ENCODE measurements at places on chromosomes 6 and 20.
A peak's percentile ranks its signal among the peaks of the same experiment; 100 is the strongest.

GRCh38 chr6:20463396-20463795 lies 61.7 kb downstream of the E2F3 start:
- no peak for DNase-seq

- DNase-seq = no peak
These were observed 30.7 kb downstream of the CYP21A2 start for GRCh38 chr6:32068867-32069266.

GRCh38 chr6:144027932-144028587 lies 20.0 kb upstream of the PLAGL1 start:
- DNase-seq = peak; percentile 35

GRCh38 chr6:110128418-110128817 lies 51.1 kb downstream of the WASF1 start:
- DNase-seq = no peak

DNA sequence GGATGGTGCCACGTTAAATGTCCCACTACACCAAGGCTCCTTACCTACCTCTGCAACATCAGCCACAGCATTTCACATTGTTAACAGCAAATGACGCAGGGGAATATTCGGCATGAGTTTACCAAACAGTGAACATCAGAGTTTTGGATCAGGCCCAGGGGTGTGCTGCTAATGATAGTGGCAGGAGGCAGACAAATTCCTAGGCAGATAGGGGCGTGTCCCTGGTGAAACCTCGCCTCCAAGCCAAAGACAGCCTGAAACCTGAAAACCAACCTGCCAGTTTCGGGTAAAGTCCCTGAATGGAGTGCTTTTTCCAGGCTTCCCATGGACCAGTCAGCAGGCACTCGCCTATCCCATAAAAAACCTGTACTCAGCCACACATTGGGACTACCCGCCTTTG lies 133.6 kb downstream of the SH3BGRL2 start:
- DNase-seq = no peak

DNA sequence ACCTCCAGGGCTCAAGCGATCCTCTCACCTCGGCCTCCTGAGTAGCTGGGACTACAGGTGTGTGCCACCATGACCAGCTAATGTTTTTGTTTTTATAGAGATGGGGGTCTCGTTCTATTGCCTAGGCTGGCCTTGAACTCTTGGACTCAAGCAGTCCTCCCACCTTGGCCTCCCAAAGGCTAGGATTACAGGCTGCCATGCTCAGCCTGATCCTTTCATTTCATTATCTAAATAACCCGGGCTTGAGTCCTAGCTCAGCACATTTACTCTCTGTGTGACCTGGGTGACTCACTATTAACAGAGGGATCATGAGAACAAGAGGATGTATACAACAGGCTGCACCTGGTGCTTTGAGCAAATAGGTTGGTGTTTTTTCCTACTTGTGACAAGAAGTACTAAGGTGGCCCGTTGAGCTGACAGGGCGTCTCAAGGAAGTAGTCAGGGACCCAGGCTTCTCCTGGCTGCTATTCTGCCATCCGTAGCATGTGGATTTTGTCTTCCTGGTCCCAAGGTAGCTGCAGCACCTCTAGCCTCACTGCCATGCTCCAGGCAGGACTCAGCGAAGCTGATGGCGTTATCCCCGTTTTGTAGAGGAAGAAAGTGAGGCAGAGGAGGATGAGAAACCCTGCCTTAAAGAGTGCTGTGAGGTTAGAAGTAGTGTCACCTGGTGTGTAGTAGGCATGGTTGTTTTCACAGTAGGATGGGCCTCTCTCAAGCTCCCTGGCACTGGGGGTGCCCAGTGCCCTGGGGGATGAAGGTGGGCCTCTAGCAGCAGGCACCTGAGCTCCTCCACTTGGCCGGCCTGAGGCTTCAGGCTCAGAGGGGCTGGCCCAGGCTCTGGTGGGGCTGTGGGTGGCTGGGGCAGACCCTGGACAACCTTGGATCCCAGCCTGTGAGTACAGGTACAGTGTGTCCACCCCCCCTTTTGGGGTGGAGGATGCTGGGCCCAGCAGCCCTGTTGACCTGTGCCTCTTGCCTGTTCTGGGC lies 62.4 kb downstream of the ADNP start:
- DNase-seq = no peak

DNA sequence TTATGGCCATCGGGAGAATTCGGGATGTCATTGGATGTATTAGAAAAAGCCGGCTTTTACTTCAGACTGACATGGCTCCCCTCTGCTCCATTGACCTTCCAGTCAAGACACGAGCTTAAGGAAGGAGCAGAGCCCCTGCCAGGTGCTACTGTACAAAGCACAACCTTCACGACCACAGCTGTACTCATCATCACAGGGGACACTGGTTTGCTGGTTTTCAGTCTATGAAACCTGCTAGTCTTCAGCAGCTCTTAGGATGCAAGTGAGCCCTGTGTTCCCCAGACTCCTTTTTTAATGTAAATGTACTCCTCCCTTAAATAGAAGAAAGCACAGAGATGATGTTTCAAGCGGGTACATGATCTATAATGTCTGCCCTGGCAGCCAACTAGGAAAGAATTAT lies 1.9 kb upstream of the TRAPPC3L start:
- no peak for DNase-seq

- DNase-seq = peak; percentile 57
These were observed 455.7 kb downstream of the CD83 start for GRCh38 chr6:14573267-14573666.

- no peak for DNase-seq
These were observed 6.7 kb downstream of the PTGIS start for GRCh38 chr20:49561256-49561655.

DNA sequence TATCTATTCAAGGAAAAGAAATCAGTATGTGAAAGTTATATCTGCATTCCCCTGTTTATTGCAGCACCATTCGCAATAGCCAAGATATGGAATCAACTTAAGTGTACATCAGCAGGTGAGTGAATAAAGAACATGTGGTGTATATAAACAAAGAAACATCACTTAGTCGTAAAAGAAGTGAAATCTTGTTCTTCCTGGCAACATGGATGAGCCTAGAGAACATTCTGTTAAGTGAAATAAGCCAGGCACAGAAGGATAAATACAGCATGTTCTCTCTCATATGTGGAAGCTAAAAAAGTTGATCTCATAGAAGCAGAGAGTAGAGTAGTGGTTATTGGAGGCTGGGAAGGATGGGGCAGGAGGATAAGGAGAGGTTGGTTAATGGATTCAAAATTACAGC lies 287.9 kb upstream of the FERMT1 start:
- peak; percentile 23 for DNase-seq

- DNase-seq = no peak
These were observed 25.5 kb upstream of the ASXL1 start for GRCh38 chr20:32332614-32333013.

- no peak for DNase-seq
These were observed 183.4 kb downstream of the ERMARD start for GRCh38 chr6:169934699-169935347.

DNA sequence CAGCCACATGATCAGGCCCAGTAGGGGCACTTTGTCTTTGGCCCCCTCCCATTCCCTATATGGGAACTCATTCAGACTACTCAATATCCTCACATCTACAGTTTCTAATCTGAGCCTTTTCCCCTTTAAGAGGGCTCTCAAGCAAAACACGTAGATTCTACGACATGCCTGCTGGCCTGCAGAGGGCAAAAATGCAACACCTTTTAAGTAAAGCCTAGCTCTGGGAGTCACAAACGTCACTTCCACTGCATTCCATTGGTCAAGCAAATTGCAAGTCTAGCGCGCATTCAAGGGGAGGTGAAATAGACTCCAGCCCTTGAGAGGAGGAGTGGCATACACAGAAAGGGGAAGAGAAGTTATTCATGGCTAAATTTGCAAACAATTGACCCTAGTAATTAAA lies 70.6 kb downstream of the CDC40 start:
- DNase-seq = no peak

- DNase-seq = no peak
These were observed 155.4 kb upstream of the KCNQ5 start for GRCh38 chr6:72466471-72466870.

DNA sequence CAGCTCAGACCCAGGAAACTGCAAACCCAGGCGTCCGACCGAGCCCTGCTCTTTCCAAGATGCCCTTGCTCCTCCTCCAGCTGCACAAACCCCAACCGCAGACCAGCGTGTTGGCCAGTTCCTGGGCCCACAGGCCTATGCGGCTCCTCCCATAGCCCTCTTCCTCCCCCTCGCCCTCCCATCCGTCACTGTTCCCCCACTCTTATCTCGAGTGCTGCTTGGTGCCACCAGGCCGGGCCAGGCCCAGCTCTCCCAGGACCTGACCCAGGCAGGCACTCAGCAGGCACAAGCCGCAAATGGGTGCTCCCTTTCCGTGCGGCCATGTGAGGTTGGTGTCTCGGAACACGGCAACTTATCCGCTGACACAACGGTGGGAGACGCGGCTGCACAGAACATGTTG lies 28.6 kb downstream of the ADRM1 start:
- DNase-seq = no peak

DNA sequence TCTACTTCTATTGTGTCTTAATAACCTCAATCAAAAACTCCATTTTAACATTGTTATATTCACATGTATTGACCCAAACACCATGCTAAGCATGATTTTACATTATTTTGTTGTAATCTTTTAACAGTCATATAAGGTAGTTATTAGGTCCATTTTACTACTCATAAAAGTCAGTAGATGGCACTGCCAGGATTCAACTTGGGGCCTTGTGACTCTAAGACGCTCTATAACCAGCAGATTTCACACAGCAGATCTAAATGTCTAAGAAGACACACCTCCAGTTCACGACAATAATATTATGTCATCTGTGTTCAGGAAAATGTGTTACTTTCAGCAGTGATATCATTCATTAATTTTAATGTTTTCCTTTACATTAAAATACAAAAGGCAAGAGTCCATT lies 88.0 kb downstream of the FRK start:
- DNase-seq = no peak

GRCh38 chr20:50582092-50582491 lies 71.9 kb downstream of the PTPN1 start:
- DNase-seq = no peak

GRCh38 chr6:87837444-87837843 lies 135.4 kb upstream of the AKIRIN2 start:
- DNase-seq = no peak

- DNase-seq = no peak
These were observed 17.4 kb upstream of the BMP7 start for GRCh38 chr20:57283860-57284259.

DNA sequence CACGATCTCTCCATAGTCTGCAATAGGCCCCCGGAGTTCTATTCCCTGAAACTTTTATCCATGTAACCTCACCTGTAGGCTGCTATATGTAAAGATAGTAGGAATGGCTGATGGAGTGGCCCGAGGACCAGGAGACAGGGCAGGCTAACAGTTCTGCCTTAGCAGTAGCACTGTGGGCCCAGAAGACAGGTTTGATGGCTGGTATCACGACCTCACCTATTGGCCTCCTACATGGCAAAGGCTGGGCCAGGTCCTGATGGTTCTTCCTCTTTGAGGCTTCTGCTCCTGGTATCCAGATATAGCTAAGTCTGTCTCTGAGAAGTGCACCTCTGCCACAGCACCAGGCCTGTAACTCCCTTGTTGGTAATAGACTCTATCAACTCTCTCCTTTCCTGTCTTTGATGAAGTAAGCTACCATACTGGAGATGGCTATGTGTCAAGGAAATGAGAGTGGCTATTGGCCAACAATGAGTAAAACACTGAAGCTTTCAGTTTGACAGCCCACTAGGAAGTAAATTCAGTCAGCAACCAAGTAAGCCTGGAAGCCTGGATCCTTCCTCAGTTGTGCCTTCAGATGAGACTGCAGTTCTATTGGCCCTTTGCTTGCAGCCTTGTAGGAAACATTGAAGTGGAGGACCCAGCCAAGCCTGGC lies 5.7 kb downstream of the SPEF1 start:
- no peak for DNase-seq

- no peak for DNase-seq
These were observed 146.9 kb downstream of the FUT9 start for GRCh38 chr6:96162711-96163120.

- no peak for DNase-seq
These were observed 40.8 kb upstream of the ATXN1 start for GRCh38 chr6:16802071-16802470.

DNA sequence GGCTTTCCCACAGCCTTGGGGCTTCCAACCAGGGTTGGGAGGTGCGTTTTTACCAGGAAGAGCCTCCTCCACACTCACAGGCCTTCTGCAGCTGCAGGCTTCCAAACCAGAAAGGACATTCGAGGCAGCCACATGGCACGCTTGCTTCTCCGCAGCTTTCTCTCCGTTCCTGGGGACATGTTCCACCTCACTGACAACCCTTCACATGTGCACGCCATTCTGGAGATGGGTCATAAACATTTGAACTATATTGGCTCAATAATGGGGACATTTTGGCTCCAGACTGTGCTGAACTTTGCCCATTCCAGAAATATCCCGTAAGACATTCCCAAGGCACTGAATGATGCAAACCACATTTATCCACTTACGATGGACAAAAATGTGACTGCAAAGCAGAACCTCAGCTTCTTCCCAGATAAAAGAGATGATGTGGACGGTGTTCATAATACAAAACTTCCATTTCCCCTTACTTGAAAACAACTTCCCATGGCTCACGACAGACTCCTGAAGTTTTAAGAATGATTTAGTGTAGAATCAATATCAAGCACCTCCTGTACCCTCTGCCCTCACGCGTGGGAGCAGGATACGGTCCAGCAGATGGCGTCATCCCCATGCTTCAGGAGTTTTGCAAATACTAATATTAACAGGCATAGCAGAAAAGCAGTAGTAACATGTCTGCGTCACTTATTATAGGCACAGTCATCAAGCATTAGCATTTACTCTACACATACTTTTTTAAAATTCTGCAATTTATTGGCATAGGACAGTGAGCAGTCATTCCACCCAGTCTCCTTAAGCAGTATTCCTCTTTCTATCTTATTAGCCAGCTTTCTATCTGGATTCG lies 25.4 kb upstream of the FOXF2 start:
- DNase-seq = no peak

DNA sequence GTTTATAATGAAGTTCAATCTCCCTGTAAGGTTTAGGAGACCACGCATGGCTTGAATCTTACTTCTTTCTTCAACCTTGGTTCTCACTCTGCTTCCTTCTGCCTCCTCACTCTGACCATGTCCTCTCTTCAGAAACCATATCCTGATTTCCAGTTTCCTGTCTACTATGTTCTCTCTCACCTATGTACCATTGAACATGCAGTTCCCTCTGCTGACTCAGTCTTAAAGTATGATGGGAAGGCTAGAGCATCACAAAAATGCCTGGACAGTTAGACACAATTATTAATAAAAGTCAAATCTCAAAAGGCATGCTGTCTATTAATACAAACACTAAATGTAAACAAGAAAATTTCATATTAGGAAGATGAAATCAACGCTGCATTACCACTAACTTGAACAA lies 151.6 kb downstream of the PRKN start:
- DNase-seq = no peak

DNA sequence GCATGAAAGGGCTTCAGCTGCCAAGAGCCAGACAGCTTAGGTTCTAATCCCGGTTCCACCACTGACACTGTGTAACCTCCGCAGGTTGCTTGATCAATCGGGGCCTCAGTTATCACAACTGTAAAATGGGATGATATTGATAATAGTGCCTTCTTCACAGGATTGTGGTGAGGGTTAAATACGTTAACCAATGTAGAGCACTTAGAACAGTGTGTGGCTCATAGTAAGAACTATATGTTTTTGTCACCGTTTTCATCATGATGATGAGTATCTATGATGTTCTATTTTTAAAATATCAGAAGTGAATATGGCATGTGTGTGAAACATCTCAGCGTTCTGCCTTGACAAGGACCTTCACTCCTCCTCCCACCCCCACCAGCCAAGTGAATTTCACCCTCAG lies 10.3 kb upstream of the MAPK13 start:
- DNase-seq = no peak

All from NCI-H1417 (cell line).